ENCODE measurements at places on chromosomes 13 and 19.

GRCh38 chr19:14516048-14516534 lies 2.1 kb downstream of the DNAJB1 start:
- DNase-seq = no peak

- no peak for DNase-seq
These were observed 180.7 kb downstream of the SLITRK6 start for GRCh38 chr13:85618521-85618920.

GRCh38 chr19:54431255-54431838 lies 16.1 kb downstream of the TTYH1 start:
- DNase-seq = no peak

DNA sequence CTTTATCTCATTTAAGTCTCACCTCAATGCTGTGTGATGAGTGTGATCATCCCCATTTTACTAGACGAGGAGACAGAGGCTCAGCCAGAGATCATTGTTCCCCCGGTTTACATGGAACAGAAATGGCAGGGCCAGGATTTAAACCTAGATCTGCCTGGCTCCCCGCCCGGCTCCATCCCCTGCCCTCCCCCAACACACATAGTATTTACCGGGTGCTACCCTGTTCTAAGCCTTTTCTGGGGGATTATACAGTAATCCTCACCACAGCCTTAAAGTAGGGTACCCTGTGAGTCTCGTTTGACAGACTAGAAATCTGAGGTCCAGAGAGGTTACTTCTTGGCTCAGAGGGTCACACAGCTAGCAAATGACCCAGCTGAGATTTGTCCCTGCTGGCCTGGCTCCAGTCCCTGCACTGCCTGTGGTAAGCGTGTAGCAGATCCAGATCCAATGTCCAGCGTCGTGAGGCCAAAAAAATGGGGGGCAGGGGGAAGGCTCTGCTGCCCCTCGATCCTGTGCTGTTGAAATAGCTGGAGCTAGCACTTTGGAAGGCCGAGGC lies 3.8 kb upstream of the KLC3 start:
- no peak for DNase-seq

DNA sequence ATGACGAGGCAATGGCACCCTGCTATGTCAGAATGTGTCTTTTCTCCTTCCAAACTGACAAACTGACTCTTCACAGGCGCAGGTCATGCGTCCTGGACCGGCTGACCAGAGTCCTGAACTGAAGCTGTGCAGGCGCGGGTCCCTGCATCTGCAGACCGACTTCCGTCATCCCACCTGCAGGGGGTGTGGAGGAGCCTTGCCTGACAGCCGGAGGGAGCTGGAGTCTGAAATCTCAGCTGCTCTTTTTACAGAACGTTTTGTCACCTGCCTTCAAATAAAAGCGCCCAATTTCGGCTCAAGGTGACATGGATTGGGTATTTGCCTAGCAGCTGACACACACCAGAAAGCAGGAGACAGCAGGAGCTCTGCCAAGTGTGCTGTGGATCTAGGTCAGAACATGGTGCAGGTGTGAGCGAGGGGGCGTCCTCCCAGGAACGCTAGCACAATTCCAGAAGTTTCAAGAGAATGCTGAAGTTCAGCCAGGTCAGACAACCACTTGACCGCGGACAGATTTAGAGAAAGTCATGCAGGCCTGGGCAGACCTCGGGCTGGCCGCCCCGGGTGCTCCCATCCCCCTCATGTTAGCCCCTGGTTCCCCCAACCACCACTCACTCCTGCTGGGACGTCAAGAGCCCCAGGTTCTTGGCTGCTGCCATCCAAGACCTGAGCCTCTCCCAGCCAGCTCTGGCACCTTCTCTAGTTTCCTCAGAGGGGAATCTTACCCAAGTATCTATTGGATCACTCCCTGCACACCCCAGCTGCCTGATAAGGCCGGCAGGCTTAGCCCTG lies 32.8 kb downstream of the ELL start:
- no peak for DNase-seq

DNA sequence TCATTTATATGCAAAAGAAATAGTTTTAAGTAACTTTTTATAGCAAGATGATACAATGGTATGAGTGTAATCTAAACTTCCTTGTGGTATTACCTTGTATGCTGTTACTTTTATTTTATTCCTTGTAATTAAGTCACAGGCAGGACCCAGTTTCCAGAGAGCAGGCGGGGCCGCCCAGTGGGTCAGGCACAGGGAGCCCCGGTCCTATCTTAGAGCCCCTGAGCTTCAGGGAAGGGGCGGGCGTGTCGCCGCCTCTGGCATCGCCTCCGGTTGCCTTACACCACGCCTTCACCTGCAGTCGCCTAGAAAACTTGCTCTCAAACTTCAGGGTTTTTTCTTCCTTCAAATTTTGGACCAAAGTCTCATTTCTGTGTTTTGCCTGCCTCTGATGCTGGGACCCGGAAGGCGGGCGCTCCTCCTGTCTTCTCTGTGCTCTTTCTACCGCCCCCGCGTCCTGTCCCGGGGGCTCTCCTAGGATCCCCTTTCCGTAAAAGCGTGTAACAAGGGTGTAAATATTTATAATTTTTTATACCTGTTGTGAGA lies 10.2 kb downstream of the PLPPR3 start:
- no peak for DNase-seq

DNA sequence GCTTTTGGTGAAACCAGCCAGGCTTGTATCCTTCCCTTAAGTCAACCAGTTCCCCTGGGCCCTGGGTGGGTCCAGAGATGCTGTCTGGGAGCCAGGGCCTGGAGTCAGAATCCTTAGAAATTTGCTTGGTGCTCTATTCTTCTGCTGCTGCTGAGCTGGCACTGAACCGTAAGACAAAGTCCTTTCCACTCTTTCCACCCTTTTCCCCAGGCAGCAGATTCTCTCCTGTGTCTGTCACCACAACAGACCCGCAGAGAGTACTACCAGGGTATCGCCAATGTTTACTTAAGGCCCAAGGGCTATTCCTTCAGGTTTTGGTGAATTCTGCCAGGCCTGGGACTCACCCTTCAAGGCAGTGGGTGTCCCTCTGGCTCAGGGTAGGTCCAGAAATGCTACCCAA lies 12.2 kb downstream of the IFT88 start:
- DNase-seq = no peak

GRCh38 chr19:6987850-6988249 lies 33.4 kb downstream of the MBD3L2B start:
- no peak for DNase-seq

DNA sequence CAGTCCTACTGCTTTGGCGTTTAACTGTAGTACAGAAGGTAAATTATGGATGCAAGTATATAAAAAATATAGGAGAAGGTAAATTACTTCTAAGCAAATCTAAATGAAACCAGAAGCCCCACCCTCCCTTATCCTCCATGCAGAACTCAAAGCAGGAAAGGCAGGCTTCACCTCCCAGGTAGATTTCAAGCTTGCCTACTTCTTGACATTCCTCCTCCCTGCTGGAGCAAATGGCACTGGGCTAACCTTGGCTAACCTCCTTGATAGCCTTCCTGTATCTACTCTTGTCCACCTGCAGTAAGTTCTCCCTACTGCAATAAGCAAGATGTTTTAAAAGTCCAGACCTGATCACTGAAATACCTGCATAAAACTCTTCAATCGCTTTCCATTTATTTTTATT lies 396.0 kb downstream of the IRS2 start:
- DNase-seq = no peak

DNA sequence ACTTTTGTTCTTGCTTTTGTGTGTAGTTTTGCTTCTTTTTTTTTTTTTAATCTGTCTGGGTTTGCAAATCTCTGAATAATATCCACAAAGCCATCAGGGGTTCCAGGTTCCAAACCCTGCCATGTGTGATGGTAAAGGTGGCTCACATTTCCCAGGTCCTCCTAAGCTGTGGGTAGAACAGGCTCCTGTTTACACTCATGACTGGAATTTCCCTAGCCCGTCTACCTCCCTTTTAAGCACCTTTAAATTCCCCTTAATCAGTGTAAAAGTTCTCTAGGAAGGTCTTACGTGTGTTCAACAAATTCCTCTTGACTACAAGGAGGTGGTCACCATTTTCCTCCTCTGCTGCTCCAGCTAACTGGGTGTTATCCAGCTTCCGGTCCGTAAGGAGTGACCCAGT lies 62.8 kb downstream of the EFNB2 start:
- DNase-seq = no peak

DNA sequence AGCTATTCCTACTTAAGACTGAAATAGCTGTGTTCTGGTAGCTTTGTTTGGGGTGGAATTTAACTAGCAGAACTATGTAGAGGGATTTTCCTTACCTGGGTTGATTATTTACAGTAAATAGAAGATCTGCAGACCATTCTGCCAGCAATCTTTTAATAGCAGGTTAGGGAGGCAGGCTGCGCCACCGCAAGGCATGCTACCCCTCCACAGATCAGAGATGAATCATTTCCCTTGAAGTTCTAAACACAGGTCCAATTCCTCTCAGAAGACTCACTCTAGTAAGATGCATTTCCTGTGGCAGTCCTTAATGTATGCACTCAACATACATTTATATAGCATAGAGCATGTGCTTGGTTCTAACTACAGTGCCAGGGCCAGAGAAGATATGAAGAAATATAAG lies 109.0 kb downstream of the TNFRSF19 start:
- DNase-seq = no peak

- DNase-seq = no peak
These were observed 77.3 kb upstream of the MCF2L start for GRCh38 chr13:112891477-112892401.

- no peak for DNase-seq
These were observed 570.3 kb downstream of the PCDH9 start for GRCh38 chr13:66659701-66660467.

DNA sequence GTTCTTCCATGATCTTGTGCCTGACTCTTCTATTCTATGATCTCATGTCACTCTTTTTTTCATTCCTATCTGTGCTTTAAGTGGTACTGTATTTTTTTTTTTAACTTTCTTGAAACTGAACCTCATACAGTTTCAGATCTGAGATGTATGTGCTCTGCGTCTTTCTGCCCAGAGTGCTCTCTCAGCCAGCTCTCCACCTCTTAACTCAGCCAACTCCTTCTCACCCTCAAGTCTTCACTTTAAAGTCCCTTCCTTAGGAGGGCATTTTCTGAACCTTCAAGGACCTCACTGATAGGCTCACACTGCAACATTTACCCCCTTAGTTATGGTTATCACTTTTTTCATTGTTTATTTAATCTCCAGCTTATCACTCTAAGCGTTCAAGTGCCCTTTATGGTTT lies 158.7 kb downstream of the IRS2 start:
- no peak for DNase-seq

DNA sequence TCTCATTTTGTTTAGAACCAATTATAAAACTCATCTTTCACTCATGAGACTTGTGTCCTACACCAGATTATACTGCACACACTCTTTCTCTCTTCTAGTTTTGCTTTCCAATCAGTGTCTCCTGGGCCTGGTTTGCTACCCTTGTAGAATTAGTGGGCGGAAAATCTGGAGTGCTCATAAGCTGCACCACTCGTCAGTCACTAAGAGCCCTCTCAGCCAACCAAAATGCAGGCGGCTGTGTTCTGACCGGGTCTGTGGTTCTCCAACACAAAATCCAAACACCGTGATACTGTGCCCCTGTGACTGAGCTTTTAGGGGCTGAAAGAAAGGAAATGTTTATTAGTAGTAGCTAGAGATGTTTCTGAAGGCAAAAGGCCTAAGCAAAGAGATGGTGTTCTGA lies 83.7 kb upstream of the OBI1 start:
- no peak for DNase-seq

- DNase-seq = no peak
These were observed 19.9 kb downstream of the TPT1 start for GRCh38 chr13:45320876-45321629.

DNA sequence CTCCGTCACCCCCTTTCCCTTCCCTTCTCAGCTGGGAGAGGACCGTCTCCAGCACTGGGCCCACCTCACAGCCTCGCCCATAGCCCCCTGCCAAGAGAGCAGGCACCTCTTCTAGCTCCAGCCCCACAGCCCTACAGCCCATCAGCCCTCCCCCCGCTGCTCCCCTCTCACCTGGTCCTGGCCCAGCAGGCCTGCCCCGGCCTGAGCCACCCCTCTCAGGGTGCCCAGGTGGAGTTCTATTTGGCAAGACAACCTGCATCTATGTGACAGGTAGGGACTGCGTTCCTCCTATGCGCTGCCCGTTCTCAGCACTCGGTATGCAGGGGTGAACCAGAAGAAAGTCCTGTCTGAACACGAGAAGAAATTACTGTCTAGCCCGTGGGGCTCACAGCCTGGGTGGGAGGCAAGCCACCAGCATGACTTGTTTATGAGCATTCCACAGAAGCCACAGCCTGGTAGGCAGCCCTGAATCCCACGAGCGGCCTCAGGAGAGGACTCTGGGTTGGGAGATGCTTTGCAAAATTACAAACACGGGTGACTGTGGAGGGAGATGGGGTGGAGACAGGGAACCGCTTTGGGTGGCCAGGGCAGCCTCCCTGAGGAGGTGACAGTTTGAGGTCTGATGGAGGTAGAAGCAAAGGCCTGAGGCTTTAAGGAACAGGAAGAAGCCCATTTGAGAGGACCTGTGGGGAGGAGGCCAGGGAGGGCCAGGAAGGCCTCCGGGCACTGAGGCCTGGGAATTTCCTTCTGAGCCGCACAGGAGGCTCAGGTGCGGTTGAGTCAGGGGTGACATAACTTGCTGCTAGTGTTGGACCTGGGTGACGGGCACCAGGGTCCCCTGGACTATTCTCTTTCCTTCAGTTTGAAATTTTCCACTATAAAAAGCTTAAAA lies 1.2 kb upstream of the PLEKHF1 start:
- DNase-seq = no peak

GRCh38 chr19:14814982-14815652 lies 19.9 kb downstream of the OR7A5 start:
- no peak for DNase-seq

GRCh38 chr19:14168259-14168972 lies 32.0 kb upstream of the ASF1B start:
- DNase-seq = no peak

DNA sequence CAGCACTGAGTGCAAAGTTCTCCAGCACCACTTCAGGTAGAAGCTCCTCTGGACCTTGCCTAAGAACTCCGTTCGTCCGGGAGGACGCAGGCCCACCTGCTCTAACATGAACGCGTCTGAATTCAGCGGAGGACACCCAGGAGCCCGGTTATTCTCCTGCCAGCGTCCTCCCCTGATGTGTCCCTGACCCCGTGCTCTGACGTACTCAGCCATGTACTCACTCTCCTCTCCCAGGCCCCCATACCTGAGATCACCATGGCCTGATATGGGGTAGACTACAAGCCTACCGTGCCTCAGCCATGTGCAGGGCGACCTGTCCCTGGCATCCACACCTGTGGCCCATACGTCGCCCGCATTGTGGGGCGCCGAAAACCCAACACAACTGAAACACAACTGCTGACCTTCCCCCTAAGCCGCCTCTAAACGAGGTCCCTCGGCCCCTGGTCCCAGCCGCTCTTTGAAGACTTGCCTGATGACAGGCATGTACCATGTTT lies 744 bp upstream of the ZNF584 start:
- DNase-seq = no peak
